Islet precursor cell (in vitro differentiated cells): ENCODE measurements at places on chromosomes 7 and 10.

GRCh38 chr7:39557911-39558310 lies 8.3 kb upstream of the YAE1 start:
- no peak for DNase-seq

- DNase-seq, result peak; percentile 27
These were observed 280.9 kb downstream of the GRID1 start for GRCh38 chr10:86085686-86086085.

DNA sequence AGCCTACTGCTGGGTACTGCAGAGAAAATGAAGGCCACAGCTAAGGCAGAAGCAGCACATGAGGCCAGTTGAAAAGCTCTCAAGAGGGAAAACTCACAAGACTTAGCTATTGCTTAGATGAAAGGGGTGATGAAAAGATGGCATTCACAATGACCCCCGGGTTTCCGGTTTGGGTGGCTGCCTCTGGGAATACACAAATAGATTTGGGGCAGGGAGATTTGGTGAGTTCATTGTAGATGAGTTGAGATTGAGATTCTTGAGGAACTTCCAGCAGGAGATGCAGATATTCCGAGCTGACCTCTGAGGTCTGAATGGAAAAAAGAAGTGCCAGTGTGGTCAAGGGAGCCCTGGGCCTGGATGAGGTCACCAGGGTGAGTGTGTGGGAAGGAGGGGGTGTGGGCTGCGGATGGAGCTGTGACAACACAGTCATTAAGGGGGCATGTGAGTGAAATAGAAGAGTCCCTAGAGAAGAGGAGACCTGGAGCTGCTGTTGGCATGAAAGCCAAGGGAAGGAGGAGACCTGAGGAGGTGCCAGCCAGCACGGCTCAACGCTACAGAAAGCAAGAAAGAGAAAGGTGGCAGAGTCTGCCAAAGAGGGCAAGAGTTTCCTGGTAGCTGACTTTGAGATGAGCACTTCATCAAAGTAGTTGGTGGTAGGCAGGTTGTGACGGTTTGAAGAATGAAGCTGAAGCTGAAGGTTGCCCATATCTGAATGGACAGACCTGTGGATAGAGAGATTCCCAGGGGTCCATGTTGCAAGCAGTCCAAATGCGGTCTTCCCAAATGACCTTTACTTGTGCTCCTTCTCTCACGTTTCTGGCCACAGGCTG lies 43.7 kb downstream of the HIF1AN start:
- no peak for DNase-seq

DNA sequence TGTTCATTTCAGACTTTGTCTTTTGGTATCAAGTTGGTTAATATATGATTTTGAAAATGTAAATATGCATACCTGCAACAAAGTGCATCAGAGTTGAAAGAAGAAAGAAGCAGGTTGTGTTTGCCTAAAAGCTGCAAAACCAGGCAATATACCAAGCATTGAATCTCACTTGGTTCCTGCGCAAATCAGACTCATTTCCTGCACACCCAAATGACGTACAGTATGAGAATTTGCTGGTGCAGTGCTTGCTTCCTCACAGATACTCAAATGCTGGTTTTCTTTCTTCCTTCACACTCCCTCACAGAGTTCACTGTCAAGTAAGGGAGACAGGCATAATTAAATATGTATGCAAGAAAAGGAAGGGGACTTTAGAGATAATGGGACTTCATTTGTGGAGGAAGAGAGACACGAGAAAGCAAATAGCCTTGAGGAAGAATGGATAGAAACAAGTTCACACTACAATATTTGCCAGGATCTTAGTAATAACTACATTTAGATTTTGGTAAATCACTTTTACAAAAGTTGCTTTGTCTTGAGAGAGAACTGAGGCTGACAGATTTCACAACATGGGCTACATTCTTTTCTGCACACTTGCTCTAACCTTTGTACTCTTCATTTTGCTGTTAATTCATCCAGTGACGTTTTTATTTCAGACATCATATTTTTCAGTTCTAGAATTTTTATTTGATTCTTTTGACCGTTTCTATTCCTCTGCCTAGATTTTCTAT lies 56.9 kb upstream of the AOAH start:
- DNase-seq, result no peak

GRCh38 chr10:76435157-76435556 lies 1003.7 kb downstream of the LRMDA start:
- no peak for DNase-seq

DNA sequence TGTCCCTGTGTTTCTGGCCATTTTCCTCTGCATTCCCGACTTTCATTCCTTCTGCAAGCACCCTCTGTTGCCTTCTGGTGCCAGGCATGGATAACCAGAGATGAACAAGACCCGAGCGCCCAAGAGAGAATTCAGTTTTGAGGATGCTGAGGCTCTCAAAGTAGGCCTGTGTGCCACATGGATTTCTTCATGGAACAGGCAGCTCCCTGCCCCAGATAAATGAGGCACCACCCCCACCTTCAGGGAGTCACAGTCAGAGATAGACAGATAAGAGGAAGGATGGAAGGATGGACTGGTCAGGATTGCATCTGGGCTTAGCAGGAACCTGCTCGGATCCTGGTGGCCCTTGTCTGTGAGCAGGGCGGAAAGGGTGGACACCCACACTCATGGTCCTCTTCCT lies 49.4 kb downstream of the ADCYAP1R1 start:
- DNase-seq, result peak; percentile 40

DNA sequence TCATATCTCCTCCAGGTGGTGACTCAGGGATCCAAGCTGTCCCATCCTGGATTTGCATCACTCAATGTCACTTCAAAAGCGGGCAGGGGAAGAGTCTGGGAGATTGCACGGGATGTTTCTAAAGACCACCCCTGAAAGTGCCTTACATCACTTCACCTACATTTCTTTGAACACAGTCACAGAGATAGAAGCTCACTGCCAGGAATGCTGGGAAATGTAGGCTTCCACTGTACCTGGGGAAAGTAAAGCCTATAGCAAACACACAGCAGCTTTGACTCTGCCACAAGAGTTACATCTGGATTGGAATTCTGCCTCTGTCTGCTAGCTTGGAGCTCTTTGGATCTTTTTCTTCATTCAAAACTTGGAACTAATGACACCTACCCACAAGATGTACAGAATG lies 300.9 kb downstream of the WDR11 start:
- no peak for DNase-seq

DNA sequence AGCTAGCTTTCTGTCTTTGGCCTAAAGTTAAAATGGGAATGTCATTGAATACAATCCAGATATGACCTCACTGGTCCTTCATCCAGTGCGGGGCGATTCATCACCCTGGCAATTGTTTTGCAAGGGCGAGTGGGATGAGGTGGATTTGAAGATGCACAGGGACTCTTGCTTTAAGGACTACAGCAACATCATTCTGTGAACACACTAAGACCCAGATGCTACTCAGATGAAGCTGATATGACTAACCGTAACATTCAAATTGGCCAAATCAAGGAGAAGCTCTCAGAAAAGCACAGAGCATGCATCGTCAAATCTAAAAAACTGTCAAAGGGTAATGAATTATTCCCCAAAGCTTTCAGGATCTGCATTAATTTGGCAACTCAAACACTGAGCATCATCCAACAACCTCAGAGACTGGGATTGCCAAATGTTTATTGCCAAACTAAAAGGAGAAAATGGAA lies 12.8 kb downstream of the CPA1 start:
- no peak for DNase-seq

- no peak for DNase-seq
These were observed 262.8 kb downstream of the AUTS2 start for GRCh38 chr7:69860941-69861622.

- no peak for DNase-seq
These were observed 28.2 kb upstream of the ZPBP start for GRCh38 chr7:50121286-50121685.

GRCh38 chr7:150784954-150785353 lies 15.2 kb downstream of the TMEM176B start:
- no peak for DNase-seq

DNA sequence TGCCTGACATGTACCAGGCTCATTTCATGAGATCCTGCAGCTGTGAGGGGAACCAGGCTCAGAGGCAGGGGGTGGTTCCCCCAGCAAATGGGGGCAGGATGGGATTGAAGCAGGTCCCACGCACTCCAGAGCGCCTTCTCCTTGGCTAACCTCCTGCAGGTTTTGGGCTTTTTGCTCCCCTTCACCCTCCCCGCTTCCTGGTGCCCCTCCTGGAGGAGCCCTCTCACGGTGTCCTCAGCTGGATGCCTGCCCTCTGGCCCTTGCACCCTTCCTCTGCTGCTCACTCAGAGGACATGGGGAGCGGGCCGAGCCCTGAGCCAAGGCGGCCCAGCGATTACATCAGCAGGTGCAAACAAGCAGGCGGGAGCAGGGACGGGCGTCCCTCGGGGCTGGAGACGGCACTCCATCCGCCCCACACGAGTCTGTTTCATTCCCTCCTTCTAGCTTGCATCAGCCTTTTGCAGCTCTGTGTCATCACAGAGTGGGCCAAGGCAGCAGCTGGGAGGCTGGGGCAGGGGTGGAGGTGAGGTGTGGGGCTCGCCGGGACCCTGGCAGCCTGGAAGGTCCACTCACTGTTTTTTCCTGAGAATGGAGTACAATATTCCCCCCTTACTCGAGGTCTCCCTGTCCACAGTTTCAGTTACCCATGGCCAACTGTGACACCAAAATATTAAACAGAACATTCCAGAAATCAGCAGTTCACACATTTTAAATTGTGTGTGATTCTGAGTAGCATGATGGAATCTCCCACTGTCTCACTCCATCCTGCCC lies 52.7 kb upstream of the SLC29A3 start:
- peak; percentile 85 for DNase-seq

GRCh38 chr10:3213758-3214515 lies 41.4 kb upstream of the PITRM1 start:
- DNase-seq, result peak; percentile 64

- no peak for DNase-seq
These were observed 650.4 kb downstream of the SDK1 start for GRCh38 chr7:3951316-3952055.

GRCh38 chr10:100775386-100775785 lies 30.0 kb downstream of the PAX2 start:
- no peak for DNase-seq

DNA sequence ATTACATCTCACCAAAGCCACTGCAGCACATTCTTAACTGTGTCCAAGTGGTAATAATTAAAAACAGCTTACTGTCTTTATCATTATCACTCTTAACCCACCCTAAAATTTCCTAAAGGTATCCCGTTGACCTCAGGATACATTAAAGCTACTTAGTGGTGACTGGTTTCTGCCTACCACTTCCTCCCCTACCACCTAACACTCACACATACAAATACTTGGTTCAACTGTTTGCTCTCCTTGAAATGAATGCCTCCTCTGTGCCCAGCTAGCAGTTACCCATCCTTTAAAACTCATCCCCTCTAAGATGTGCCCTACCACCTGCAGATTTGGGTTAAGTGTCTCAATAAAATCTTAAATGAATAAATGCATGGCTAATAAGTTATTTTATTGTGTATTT lies 7.1 kb downstream of the PCGF5 start:
- DNase-seq, result no peak

- no peak for DNase-seq
These were observed 530.9 kb downstream of the PTPRN2 start for GRCh38 chr7:158056761-158057160.

- DNase-seq, result no peak
These were observed 42.2 kb upstream of the MXI1 start for GRCh38 chr10:110165239-110165638.

GRCh38 chr7:76330673-76331072 lies 28.1 kb downstream of the YWHAG start:
- DNase-seq, result no peak
